Left lung (tissue), 14 donors: ENCODE measurements at places on chromosomes 7 and 10.

GRCh38 chr10:71837098-71837827, 13.8 kb downstream of the PSAP start:
- no peak for DNase-seq

GRCh38 chr10:92697663-92698511, 8.1 kb downstream of the HHEX start:
- no peak for DNase-seq

DNA sequence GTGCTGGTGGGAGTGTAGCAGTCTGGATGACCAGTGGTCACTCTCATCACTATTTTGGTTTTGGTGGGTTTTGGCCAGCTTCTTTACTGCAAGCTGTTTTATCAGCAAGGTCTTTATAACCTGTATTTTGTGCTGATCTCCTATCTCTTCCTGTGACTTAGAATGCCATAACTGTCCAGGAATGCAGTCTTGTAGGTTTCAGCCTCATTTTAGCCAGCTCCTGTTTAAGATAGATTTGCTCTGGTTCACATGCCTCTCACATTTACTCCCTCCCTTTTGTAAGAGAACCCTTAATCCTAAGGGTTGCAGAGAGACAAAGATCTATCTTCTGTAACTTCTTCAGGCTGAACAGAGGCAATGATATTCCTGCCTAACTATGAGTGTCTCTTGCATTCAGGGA, 51.2 kb upstream of the INHBA start:
- no peak for DNase-seq

DNA sequence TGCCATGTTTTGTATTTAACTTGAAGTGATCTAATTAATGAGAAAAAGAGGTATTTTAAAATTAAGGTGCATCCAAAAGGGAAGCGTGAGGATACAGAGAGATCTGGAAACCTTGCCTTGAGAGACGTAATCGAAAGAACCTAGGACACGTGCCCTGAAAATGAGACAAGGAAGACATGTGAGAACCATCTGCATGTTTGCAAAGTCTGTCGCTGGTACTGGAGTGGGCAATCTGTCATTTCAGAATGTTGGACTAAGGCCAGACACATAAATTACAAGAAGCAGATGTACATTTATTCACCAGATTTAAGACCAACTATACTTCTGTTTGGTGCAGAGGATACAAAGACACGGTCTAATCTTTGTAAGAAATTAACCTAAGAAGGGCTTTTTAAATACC, 9.2 kb downstream of the AGR2 start:
- no peak for DNase-seq

DNA sequence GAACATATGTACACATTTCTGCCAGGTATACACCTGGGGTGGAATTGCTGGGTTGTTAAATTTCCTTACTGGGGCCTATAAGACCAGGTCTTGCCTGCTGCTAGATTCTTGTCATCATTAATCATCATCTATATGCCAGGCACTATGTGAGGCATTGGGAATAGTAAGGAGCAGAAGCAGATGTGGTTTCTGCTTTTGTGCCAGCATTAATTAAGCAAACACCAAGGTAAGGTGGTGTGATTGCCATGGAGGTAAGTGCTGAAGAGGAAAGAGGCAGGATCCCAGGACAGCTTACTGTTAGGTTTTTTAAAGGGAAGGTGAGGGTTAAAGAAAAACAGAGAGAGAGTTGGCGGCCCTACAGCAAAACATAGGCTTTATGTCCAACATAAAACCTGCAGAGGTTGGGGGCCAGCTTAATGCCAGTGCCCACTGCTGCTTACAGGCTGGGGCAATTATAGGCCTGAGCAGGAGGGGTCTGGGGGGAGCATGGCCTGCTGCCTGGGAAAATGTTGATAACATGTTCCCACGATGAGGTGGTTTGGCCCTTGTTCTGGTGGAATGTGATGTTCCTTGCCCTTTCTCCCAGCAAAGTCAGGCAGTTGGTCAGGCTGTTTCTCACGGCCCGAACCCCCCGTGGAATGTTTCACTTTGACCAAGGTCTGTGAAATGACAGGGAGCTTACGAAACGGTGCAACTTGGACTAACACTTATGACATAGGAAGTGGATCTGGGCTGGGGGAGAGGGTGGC, 93.9 kb downstream of the RBM20 start:
- no peak for DNase-seq

- DNase-seq, result no peak
Observed at GRCh38 chr10:50396491-50397311, 145.4 kb upstream of the ASAH2 start.

DNA sequence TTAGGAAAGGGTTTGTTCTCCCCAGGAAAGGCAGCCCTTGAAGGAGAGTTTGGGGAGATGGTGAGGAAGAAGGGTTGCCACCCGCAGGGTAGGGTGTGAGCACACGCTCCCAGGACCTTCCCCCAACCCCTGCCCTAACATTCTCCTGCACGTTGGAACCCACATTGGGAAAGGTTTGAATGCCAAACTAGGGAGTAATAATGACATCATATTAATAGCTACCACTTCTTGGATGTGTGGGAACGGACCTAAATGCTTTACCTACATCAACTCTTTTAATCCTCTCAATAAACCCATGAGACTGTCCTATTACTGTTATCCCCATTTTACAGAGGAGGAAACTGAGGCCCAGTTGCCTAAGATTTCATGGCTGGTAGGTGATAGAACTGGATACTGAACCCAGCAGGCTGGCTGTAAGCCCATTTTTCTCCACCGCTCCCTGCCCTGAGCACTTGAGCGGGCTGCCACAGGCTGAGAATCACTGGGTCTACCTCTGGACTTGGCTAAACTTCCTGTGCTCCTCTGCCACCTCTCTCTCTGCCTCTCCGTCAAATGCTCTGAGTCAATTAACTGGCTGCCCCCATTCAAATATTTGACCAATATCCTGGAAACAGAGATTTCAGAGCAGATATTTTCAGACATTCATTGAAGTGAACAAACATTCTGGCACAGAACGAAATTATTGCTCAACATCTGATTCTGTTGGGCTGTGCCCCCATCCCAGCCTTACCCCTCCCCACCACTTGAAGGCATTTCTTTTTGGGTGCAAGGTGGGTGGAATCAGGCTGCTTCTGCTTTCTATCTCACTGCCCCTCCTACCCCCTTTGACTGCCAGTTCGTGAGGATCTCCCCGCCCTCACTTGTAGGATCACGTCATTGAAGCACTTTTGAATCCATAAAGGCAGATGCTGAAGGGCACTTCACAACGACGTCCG, 129.7 kb downstream of the C10orf105 start:
- peak; percentile 80 for DNase-seq

GRCh38 chr10:16232441-16232840, 204.4 kb upstream of the PTER start:
- DNase-seq, result no peak

GRCh38 chr7:6365451-6365850, 82.3 kb downstream of the DAGLB start:
- DNase-seq, result no peak

DNA sequence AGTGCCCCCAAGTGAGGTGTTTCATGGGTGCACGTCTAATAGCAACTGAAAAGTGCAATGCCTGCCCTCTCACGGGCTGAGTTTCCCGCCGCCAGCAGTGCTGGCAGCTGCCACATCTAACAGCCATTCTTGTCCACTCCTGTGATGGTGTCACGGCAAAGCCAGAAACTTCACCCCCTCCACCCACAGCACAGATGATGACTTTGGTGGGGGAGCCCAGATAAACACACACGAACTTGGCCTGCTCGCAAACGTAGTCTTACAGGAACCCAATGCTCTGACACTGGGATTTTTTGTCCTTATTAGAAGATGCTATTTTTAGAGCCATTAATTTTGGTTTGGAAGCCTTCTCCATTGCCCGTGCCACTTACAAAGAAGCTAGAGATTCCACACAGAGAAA, 26.7 kb downstream of the CPXM2 start:
- DNase-seq, result no peak

DNA sequence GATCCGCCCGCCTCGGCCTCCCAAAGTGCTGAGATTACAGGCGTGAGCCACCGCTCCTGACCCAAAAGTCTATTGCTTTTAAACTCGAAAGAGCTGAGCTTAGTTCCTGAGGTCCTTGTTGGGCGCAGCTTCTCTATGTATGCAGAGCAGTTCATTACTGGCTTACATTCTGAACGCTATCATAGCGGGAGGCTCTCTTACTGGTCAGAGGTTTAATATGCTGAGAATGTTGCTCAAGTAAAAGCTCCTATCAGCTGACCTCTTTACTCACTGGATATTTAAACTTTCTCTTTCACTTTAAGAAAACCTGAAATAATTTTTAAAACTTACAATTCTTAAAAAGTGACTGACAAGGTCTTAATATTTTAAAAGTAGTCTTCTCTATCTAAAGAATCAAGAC, 160.8 kb upstream of the WNT16 start:
- no peak for DNase-seq

DNA sequence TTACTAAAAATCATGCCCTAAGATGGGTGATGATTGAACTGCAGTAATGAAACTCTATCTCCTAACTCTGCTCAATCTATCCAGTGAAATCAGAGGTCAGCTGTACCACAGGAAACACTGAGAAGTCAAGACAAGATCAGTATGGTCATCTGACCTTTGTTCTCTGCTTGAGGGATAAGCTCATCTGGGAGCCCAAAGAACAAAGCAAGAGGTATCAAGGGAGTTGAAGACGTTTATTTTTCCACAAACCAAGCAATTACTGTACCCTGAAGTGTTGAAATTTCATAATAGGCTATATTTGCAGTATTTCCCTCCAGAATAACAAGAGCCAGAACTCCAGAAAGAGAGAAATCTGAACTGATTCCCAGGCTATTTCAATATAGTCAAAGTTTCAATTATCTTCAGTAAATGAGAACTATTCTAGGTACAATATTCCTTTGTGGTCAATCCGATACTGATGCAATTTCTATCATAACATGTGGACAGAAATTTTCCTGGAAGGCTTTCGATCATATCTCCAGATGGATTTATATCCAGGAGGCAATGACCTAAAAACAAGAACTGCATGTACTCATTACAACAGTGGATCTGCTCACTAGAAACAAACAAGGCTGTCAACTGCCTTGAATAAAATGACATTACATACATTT, 345.3 kb downstream of the TNS3 start:
- DNase-seq, result no peak

- DNase-seq, result no peak
Observed at GRCh38 chr10:47357911-47358310, 9.7 kb downstream of the RBP3 start.

GRCh38 chr10:61188691-61189090, 244.7 kb upstream of the RHOBTB1 start:
- no peak for DNase-seq

- DNase-seq, result no peak
Observed at GRCh38 chr7:16062269-16062668, 359.1 kb downstream of the CRPPA start.

DNA sequence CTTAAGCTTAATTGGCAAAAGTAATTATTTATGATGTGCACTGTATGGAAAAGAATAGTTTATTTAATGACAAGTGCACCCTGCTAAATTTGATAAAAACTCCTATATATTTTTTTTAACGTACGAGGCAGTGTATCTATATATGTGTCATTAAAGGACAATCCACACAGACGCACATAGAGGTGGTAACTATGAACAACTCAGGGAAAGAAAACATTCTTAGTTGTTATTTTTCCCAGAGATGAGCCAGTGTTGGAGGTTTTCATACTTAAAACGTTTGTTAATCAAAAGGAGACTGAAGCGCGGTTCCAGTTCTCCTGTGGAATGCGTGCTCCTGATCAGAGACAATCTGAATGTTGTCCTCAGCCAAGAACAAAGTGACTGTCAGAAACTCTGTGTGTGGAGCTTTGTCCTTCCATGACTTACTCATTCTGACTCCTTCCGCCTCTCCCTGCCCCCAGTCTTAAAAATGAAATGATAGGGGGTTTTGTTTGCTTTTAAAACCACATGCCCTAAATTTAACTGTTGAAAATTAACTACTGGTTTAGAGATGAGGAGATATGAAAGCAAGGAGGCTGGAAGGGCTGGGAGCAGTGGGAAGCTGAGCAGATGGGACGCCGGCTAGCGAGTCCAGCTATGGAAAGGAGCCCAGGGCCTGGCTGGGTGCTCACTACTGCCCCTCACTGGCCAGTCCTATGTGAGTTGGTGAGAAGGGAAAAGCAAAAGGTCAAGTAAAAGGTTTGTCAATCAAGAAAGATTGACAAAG, 99.6 kb downstream of the SVIL start:
- no peak for DNase-seq

GRCh38 chr7:133082390-133082766, 488 bp upstream of the CHCHD3 start:
- DNase-seq, result no peak

GRCh38 chr7:129218514-129219062, 6.2 kb upstream of the AHCYL2 start:
- peak; percentile 85 for DNase-seq

- DNase-seq, result peak; percentile 24
Observed at GRCh38 chr10:132300582-132300981, 7.2 kb downstream of the STK32C start.

DNA sequence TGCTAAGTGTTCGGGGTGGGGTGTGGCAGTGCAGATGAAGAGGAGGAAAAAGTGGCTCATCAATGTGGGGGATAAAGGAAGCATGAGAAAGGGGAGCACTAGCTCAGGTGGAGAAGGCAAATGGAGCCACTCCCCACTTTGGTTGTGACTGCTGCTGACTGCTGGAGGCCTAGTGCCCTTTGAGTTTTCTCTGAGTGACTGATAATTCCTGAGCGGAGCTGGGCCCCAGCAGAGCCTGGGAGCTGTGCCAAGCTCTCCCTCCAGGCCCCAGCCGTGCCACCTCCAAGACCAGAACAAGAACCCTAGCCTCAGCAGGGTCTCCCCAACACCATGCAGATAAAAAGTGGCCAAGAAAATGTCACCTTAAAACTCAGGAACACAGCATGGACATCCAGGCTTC, 9.7 kb upstream of the RASSF4 start:
- no peak for DNase-seq

GRCh38 chr7:2190531-2190930, 42.2 kb downstream of the MAD1L1 start:
- DNase-seq, result no peak

- peak; percentile 87 for DNase-seq
Observed at GRCh38 chr10:113520690-113521474, 32.0 kb upstream of the HABP2 start.

- DNase-seq, result no peak
Observed at GRCh38 chr10:111103196-111103840, 26.5 kb downstream of the ADRA2A start.

GRCh38 chr7:75740846-75741497, 2.2 kb upstream of the HIP1 start:
- DNase-seq, result peak; percentile 78
